ENCODE measurements at places on chromosomes 5 and 9.

DNA sequence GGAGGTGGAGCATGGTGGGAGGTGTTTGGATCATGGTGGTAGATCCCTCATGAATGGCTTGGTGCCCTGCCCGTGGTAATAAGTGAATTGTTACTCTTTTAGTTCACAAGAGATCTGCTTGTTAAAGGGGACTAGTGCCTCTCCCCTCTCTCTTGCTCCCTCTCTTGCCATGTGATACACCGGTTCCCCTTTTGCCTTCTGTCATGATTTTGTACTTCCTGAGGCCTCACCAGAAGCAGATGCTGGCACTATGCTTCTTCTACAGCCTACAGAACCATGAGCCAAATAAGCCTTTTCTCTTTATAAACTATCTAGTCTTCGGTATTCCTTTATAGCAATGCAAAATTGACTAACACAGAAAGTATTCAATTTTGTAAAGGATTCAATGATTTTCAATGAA, 817.1 kb downstream of the TLR4 start:
- DNase-seq: no peak

DNA sequence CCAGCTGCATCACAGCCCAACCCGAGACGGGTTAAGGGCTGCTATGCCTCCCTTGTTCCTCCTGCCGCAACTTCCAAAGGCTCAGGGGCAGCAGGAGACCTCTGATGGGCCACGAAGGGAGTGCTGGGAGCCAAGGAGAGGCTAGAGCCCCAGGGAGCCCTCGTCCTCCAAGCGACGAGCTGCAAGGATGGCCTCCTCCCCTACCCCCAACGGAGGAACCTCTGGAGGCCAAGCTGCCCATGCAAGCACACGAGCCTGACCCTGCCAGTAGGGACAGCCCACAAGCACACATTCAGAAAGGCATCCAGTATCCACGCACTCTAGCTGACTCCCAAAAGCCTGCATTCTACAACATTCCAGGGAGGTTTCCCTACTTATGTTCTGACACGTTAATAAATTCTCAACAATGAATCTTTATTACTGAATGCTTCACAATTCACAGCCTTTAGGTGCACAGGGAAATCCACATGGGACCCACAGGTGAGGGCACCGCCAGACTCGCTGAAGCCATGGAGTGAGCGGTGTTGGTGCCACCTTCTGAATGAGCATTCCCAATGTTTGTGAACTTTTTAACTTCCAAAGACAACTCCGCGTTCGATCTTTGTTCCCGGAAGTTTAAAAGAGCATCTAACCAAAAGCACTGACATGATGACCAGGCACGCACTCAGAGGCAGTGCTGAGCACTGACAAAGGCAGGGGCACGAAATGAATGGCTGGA, 28.7 kb downstream of the IPPK start:
- no peak for DNase-seq

GRCh38 chr5:28862137-28862859, 1823.9 kb upstream of the CDH9 start:
- DNase-seq: no peak

- DNase-seq: no peak
These were observed 181.5 kb upstream of the OTULINL start for GRCh38 chr5:14400085-14400484.

DNA sequence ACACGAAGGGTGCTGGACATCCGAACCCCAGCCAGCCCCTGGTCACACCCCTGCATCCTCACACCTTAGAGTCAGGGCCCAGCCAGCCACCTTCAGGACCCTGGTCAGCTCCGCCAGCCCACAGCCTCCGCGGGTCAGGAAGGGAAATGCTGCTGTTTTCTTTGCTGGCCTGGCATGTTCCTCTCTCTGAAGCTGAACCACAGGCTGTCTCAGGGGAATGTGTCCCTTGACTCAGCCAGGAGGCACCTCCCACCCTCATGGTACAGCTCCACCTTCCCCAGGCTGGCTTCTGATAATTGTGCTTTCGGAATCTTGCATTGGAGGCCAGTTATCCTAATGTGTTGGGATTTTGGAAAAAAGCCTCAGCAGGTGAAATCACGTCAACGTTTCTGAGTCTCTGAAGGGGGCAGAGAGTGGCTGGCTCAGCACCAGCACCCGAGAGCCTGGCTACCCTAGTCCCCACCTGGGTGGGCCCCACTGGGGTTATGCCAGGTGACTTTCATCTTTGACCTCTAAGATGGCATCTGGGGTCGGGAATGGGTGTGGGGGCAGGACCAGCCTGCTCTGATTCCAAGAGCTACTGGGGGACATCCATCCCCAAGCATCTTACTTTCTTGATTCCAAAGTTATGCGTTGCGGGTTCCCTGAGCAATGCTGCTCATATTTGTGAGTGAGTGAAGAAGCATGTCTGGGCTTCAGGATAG, 9.8 kb upstream of the OLFM1 start:
- DNase-seq: no peak

DNA sequence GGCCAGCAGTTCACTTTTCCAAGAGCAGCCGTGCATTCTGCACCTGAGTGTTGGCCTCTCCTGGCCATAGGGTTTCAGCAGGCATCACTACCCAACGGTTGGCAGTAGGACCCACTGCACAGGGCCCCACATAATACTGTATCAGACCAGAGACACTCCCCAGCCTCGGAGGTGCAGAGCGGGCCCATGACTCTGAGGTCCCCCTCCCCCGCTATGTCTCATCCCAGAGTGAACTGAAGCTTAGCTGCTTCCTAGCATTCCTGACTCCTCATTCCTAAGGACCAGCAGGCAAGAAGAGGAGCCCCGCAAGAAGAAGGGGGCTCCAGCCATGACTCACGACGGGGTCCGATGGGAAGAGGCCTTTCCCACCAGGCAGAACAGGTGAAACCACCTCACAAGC, 67.2 kb downstream of the CAMSAP1 start:
- no peak for DNase-seq

GRCh38 chr5:1545126-1545804, 21.5 kb upstream of the LPCAT1 start:
- no peak for DNase-seq

GRCh38 chr5:93017849-93018248, 563.2 kb downstream of the NR2F1-AS1 start:
- no peak for DNase-seq

GRCh38 chr9:108885643-108886348, 23.7 kb downstream of the ACTL7A start:
- DNase-seq: no peak

- DNase-seq: no peak
These were observed 178.4 kb downstream of the FAM114A2 start for GRCh38 chr5:153860195-153860886.

DNA sequence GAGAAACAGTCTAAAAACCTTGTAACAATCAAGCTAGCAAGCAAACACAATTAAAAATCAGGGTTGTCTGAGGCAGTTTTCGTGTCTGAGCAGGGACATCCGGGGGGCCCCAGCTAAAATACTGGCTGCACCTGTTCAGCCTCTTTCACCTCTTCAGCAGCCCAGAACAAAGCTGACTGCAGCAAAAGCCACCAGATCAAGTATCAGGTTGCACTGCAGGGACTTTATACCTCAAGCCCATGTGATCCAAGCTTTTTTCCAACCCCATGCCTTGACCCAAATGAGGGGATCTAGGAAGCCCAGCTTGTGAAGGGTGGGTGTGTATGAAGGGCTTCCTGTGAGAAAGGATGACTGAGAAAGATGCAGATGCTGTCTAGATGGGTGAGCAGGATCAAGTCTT, 133.4 kb downstream of the SEMA6A start:
- DNase-seq: no peak

DNA sequence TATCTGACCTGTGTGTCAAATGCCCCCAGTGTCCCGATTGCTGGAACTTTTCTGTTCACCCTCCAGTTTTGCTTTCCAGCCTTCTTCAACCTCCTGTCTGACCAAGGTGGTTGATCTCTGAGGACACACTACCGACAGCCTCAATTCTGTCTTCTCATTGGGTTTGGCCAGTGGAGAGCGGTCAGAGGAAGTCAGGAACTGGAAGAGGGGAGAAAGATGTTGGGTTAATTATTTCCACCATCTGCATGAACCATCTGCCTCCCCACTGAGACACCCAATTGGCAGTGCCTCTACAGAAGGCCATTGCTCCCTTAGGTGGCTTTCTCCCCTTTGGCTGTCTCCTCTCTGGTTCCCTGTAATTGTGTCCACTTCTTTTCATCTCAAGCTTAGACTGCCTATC, 154.3 kb upstream of the RAI14 start:
- DNase-seq: no peak

DNA sequence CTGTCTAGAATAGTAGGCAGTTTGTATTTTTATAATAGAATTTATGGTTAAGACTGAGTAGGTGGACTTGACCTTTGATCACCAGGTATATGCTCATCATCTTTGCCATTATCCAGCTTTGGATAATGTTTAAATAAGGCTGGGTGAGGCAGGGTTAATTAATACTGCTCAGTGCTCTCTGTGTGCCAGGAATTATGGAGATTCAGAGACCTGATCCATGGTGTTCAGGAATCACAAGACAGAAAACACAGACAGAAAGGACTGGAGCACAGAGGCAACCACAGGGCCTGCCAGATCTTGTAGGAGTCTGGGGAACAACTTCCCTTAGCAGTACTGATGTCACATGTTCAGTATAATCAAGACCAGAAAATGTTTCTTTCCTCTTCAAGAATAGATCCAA, 186.3 kb upstream of the ADCY2 start:
- no peak for DNase-seq

DNA sequence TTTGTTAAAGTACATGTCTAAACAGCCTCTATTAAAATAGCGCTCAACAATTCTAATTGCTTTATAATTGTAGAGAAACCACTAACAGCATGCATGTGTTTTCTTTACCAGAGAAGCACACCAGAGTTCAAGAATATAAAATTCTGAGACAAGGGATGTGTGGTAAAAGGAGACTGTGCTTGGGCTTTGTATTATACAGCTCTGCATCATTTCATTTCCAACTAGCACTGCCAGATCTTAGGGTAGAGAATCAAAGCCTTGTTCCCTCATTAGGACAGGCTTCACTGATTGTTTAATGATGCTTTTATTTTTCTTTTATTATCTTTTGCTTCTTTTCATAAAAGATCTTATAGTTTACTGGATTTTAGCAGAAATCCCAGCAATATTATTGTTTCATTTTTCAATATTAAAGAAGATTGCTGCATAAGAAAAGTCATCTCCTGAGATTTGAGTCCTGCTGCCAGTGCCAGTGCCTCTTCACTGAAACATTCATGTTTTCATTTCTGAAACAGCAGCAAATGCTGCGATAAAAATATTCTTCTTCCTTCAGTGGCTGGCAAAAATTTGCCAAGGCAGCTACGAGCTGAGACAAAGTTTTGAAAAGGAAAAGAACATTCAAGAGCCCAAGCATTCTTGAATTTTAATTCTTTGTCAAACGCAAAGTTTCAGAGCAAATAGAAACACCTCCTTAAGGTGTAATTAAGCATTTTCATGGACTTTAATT, 491.0 kb upstream of the PIK3R1 start:
- no peak for DNase-seq

- no peak for DNase-seq
These were observed 461.1 kb upstream of the DAP start for GRCh38 chr5:11222169-11222568.

DNA sequence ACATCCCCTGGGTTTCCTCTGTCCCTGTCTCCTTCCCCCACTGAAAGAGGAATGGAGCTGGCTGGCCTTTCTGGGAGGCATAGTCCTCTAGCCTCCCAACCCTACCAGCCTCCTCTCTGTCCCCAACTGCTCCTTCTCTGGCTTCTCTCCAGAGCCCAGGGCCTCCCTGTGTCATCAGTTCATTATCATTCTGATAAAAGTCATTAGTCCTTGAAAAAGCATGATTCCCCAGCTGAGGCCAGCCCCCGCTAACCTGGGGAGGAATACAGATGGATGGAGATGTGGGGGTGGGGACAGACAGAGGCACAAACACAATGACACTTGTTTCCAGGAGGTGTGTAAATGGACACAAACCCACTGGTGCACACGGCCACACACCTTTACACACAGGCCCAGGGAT, 73.6 kb upstream of the HSPA9 start:
- no peak for DNase-seq

- no peak for DNase-seq
These were observed 24.1 kb upstream of the OTP start for GRCh38 chr5:77662635-77663034.

- no peak for DNase-seq
These were observed 23.4 kb upstream of the ARHGAP26 start for GRCh38 chr5:142746532-142747433.

DNA sequence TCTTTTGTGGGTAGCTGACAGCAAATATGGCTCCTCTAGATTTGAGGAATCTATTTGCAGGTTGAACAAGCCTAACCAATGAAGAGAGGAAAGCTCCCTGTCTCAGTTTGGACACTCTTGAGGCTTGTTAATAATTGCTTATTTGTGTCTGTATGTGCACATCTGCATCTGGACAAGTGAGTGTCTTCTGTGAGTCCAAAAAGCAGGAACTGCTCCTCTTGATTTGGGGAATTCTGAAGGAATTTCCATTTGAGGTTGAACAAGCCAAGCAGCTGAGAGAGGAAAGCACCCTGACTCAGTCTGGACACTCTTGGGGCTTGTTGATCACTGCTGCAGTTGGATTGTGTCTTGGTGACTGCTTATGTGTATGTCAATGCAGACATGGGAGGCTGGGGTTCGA, 211.6 kb downstream of the DTWD2 start:
- no peak for DNase-seq

DNA sequence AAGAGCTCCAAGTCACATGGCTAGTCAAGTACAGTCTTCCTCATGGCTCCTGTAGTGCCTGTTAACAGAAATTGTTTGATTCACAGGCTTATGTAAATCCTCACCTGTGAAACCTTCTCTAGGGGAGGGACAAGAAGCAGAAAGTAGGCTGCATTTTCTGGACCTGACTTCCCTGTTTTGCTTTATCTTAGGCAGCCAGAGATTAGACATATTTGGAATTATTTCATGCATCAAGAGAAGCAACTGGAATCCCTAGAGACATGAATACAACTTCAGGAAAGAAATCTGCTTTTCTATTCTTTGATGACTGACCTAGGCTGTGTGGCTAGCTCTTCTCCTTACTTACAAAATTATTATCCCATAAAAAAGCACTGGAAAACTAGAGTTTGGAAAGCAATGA, 52.3 kb downstream of the CAST start:
- no peak for DNase-seq

GRCh38 chr5:2239201-2239910, 356.6 kb upstream of the IRX4 start:
- DNase-seq: no peak

- DNase-seq: no peak
These were observed 26.7 kb downstream of the BDP1 start for GRCh38 chr5:71482132-71482531.

DNA sequence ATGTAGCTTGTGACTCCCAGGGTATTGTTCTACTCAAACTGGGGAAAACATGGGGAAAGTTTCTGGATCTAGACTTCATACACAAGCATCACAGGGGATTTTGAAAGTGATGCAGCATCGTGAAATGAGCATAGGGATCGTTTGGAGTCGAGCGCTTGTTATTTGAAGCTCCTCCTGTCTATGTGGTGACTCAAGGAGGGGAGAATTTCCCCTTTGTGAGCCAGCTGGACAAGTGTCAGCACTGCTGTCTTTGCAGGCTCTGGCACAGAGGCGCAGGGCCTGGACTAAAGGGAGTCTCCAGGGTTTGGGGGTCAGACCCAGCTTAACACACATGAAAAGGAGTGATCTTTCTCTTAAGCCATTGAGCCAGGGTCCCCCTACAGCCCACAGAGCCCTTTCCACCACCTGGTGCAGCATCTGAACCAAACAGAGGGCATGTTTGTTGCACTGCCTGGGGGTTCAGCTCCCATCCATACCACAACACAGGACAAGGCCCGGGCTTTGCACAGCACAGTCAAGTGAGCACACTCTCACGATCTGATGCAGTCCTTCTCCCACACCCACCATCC, 51.0 kb downstream of the IRF1 start:
- DNase-seq: no peak

Data from posterior cingulate gyrus (tissue), 11 donors.